ENCODE measurements at places on chromosomes 11 and 22.

GRCh38 chr11:5928811-5929210 lies 13.2 kb upstream of the OR56A3 start:
- DNase-seq, result no peak

- no peak for DNase-seq
Measured at GRCh38 chr22:36334081-36334820, 53.5 kb downstream of the MYH9 start.

DNA sequence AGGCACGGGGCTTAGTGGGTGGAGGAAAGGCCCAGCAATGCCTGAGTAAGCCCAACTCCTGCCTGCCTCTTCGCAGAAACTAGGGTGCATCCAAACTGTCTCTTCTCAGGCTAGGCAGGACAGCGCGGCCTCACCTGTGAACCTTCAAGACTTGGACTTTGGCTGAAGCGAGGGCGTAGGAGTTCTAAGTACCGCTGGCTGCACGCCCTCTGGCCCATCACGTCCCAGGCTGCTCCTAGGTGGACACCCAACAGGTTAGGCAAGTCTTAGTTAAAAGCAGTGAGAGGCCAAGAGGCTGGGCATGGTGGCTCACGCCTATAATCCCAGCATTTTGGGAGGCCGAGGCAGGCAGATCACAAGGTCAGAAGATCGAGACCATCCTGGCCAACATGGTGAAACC lies 1.8 kb upstream of the DDB2 start:
- no peak for DNase-seq

GRCh38 chr22:40718250-40719204 lies 39.2 kb downstream of the MCHR1 start:
- no peak for DNase-seq

DNA sequence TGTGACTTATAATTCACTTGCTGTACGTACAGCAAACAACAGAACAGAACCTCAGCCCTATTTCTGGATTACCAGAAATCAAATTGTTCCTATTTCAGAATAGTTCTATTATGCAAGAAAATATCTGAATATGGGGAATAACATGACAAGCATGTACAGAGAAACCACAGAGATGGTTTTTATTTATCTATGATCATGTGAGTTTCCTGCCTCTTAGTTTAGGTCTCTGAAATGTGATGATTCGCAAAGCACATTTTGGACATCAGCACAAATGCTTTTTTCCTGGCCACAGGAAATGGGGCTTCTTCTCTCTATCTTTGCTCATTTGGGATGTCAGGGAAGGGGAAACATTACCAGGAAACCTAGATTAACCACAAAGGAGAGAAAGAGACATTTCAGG lies 266.7 kb upstream of the CTSC start:
- peak; percentile 23 for DNase-seq
